ENCODE measurements at places on chromosomes 5 and 9.

DNA sequence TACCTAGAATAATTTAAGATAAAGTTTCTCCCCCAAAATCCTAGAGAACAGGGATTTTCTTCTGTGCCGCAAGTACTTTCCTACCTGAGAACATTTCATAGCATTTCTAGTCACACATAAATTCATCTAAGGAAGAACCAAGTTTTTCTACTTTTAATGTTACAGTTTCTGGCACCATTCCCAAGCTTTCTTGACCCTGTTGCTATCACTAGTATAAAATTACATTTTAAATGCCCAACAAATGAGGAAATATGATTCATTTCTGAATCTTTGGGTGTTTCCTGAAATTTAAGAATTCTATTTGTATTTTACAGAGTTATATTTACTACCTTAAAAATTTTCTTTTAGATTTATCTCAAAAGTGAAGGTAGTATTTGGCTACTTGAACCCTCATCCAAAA lies 137.8 kb downstream of the LPAR1 start:
- no peak for DNase-seq

DNA sequence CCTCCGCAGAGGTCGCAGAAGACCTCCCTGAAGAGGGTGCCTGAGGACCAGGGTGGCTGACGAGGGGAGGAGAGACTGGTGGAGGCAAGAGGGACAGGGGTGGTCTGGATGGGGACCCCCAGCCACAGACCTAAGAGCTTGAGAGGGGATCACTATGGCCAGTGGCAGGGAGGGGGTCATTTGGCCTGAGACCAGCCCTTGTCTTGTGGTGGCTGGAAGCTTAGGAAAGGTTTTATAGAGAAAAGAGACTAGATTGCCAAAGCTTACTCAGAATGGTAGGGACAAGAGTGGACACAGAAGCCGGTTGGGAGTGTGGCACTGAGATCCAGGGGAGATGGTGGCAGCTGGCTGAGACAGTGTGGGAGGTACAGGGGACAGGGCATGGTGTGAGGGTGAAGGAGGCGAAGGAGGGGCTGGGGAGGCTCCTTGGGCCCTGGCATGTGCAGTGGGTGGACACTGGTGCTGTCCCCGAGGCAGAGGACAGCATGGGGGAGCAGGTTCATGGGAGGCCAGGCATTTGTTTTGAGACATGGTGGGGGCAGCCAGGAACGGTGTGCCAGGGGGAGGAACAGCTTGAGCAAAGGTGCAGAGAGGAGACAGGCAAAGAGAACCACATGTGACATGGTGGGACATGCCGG lies 123.0 kb downstream of the C9orf50 start:
- no peak for DNase-seq

- DNase-seq: no peak
These were observed 57.2 kb upstream of the RNF130 start for GRCh38 chr5:180128671-180129261.

DNA sequence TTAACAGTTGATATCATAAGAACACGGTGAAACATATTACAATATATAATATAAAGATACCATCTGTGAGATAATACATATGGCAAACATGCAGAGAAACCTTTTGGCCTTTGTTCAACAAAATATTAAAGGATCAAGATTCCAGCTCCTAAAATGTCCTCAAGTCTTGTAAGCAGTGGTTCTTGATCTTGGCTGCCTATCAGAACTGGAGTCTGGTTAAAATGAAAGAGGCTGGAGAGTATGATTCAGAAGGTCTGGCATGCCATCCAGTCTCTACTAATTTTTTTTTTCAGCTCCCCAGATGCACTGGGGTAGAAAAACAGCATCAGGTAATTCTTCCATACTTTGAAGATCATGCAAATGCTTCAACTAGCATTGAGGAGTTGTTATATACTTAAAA lies 83.2 kb downstream of the TNC start:
- no peak for DNase-seq

DNA sequence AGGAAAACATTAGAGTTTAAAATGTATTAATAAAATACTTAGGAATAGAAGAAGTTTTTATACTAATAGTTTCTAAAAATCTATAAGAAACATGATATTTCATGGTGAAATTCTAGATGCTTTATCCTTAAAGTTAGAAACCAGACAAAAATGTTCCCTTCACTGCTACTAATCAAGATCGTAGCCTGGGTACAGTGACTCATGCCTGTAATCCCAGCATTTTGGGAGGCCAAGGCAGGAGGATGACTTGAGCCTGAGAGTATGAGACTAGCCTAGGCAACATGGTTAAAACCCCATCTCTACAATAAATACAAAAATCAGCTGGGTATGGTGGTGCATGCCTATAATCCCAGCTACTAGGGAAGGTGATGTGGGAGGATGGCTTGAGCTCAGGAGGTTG lies 30.4 kb upstream of the KLF9 start:
- DNase-seq: no peak

GRCh38 chr5:38650540-38650939 lies 94.1 kb upstream of the LIFR start:
- no peak for DNase-seq

DNA sequence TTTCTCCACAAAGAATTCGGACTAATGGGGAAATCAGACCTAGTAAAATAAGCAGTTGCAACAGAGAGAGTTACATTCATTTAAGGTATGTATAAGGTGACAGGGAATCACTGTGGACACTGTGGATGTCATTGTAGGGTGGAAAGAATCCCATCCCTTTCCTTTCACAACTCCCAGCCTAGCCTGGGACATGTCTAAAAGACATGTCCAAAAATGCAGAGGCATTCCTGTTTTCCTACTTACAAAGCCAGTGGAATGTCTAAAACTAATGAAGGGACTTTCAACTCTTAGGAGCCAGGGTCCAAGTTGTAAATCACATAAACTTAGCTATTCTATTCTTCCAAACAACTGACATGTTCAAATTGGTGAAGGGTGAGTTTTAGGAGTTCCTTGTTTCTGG lies 511.0 kb downstream of the PRELID2 start:
- no peak for DNase-seq

DNA sequence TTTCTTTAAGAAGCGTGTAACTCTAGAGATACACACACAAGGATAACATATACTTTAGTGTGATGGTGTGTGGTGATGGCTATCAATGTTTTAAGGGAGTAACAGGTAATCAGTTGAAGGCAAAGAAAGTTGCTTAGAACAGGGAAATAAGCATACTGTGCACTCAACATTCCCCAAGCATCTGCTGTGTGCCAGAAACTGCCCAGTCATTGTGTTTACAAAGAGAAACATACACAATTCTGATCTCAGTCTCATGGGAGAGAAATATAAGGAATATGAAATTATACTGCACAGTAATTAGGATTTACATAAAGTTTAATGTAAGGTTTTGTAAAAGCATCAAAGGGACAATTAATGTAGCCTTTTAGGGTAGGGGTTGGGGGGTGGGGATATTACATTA lies 224.1 kb upstream of the TYRP1 start:
- no peak for DNase-seq

DNA sequence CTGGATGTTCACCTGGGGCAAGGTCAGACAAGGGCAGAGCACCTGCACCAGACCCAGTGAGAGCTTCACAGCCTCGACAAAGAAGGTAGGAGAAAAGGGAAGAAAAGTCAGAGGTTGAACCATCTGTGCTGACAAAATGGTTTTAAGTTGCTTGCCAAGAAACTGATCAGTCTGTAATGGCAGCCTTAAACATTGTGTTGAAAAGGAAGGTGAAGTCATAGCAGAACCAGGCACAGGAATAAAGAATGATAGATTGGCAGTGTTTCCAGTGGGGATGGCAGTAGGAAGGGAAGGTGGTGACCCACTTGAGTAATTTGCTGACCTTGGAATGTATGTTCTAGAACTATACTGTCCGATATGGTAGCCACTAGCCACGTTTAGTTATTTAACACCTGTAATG lies 34.2 kb downstream of the HTR4 start:
- DNase-seq: no peak

DNA sequence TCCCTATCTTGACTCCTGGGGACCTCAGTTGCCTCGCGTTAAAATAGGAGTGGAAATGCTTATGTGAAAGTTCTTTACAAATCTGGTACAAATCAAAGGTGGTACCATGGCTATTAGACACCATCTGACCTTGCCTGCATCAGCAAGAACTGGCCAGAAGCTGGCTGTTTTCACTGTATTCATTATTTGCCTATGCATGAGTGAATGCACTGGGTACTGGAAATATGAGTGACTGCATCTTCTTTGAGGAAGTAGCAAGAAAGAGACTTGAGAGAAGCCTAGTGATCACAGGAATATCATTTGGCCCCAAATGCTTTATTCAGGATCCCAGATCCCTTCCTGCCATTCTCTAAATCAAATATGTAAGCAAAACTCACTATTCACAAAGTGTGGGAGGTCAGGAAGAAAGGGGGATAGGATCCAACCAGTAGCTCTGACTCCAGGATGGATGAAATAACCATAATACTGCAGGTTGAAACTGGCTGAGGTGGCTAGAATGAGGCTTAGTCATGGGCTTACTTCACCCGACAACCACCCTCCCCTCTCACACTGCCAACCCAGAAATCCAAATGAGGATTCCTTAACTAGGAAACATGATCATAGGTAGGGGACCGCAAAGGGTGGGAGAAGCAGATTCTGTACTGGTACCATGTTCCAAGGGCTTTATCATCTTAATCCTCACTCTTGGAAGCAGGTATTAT lies 56.7 kb downstream of the FAM114A2 start:
- DNase-seq: no peak
